ENCODE measurements at places on chromosomes 12 and 14.

DNA sequence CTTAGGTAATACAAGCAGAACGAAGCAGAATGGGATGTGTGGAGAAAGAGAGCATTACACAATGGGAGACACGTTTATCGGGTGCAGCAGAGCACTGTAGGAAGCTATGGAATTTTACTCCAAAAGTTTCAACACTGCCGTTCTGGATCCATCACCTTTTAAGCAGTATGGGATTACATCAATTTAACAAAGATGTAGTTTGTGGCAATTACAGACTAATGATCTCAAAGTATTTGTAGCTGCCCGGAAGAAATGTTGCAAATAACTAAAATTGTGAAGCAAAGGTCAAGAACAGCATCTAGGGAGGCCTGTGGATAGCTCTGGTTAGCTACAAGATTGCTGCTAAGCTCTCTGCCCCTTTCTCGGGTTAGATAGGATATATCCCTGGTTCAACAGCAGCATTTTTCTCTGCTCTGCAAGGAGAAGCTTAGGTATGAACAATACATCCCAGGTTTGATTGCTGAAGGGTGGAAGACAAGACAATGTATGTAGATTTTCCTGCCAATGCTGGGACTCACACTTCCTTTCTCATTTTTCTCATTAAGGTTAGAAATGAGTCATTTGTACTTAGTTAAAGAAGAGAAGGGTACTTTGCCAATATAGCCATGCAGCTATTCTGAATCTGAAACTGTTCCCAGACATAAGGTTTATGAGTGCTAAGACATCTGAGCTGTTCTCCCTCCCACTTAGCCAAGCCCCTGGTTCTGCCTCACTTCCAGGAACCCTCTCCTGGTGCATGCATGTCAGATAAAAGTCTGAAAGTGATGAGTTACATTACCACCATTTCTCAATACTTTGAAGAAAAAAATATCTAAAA is 75.0 kb upstream of the HIF1A start:
- DNase-seq = no peak

- no peak for DNase-seq
These were observed 4.1 kb downstream of the GLRX5 start for GRCh38 chr14:95538801-95539509.

GRCh38 chr12:117919479-117919878 is 49.3 kb downstream of the KSR2 start:
- no peak for DNase-seq

DNA sequence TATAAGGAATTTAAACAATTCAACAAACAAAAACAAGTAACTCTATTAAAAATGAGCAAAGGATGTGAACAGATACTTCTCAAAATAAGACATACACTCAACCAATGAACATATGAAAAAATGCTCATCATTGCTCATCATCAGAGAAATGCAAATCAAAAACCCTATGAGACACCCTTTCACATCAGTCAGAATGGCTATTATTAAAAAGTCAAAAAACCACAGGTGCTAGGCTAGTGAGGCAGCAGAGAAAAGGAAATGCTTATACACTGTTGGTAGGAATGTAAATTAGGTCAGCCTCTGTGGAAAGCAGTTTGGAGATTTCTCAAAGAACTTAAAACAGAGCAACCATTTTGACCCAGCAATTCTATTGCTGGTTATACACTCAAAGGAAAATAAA is 52.0 kb downstream of the NAV3 start:
- no peak for DNase-seq

DNA sequence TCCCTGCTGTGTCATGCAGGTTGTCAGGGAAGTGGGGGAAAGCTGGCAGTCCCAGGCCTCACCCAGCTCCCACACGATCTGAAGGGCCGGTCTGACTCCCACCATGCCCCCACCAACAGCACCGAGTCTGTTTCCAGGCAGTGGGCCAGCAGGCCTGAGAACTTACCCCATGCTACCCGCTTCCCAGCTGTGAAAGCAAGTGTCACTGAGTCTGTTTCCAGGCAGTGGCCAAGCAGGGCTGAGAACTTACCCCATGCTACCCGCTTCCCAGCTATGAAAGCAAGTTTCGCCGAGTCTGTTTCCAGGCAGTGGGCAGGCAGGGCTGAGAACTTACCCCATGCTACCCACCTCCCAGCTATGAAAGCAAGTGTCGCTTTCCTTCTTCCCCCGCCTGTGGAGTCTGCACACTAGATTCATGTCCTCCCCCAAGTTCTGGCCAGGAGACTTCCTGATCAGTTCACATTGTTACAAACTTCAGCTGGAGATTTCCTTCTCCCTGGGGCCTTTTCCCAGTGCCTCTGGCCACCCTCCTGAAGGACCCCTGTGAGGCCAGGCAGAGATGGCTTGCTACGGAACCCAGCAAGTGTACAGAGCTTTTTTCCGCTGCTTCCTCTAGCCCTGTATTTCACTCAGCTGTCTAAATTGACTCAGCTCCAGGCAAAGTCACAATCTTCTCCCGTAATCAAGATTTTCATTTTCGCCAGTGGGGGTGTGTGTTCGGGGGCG is 435.4 kb downstream of the TMTC2 start:
- no peak for DNase-seq

- DNase-seq = no peak
These were observed 442.8 kb downstream of the ATP23 start for GRCh38 chr12:58384196-58384595.

- DNase-seq = no peak
These were observed 38.6 kb downstream of the DGLUCY start for GRCh38 chr14:91152499-91152898.

- DNase-seq = no peak
These were observed 89.4 kb downstream of the NT5DC3 start for GRCh38 chr12:103751600-103751999.

DNA sequence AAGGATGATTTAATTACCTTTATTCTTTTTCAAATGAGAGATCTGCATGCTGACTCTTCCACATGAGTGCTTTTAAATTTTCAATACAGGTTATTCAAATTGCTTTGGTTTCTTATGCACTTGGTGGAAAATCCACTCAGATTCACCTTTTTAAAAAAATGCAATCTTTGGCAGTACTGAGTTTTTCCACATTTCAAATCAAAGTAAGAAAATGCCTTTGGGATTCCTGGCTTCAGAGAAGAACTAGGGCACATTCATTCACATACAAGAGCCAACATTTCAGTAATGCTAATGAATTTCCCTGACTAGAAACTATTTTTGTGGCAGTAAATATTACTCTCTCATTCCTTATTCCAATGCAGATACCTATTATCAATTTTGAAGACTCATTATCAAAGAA is 342.2 kb downstream of the ETNK1 start:
- no peak for DNase-seq

- peak; percentile 52 for DNase-seq
These were observed 7.6 kb upstream of the PFDN5 start for GRCh38 chr12:53287741-53288216.

DNA sequence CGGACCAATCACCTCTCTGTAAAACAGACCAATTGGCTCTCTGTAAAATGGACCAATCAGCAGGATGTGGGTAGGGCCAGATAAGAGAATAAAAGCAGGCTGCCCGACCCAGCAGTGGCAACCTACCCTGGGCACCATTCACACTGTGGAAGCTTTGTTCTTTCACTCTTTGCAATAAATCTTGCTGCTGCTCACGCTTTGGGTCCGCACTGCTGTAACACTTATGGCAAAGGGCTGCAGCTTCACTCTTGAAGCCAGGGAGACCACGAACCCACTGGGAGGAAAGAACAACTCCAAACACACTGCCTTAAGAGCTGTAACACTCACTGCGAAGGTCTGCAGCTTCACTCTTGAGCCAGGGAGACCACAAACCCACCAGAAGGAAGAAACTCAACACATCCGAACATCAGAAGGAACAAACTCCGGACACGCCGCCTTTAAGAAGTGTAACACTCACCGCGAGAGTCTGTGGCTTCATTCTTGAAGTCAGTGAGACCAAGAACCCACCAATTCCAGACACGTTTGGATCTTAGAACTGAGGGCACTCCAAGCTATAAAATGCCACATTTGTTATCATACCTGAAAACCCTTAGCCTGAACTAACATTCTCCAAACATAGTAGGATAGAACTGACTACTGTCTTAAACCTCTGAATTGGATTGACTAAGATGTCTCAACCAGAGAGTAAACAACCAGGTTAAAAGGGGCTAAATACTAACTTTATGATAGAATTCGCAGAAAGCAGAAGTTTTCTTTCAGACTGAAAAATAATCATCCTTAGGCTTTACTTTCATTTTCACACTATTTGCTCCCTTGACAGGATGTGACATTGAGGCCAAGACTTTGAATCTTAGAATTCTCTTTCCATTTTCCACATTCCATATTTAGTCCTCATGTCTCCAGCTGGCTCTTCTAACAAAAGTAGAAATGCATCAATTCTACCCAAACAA is 33.6 kb downstream of the CDKL1 start:
- DNase-seq = no peak

DNA sequence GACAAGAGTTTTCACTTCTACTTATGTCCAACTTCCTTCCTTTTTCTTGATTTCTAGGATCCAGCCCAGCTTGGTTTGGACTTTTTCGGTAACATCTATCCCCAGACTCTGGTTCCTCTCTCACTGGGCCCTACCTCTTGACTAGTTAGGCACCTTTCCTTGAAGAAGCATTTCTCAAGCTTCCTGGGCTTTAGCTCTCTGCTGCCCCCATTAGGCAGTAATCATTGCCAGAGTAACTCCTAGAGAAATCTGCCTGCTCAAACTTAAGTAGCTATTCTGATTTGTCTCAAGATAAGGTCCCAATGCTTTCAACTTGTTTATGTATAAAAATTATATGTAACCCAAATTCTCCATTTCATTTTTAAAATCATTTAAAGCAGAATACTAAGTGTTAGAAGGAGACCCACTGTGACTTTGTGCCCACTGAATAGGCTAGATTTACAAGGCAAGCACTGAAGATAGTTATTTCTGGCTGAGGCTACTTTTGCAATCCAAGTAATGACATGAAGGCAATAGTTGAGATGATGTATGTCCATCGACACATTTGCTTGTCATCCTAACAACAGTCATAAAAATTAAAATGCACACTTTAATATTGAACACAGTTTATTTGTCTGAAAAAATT is 275.0 kb upstream of the G2E3 start:
- peak; percentile 34 for DNase-seq

- DNase-seq = no peak
These were observed 19.3 kb downstream of the ASCL1 start for GRCh38 chr12:102976609-102977280.

DNA sequence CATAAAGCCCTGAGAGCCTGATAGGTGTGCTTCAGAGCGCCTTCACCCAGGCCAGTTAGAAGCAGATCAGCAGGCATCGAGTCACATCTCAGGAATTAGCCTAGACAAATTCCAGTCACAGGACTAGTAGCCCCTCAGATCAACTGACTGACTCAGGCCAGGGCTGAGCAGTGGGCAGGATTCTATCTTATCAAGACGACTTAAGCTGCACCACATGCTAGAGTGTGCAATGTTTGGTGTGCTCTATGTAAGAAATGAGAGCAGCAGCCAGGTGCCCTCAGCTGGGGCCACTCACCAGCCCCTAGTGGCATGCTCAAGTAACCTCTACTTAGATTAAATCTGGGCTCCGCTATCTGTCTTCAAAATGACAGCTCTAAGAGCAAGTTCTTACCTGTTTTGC is 19.7 kb upstream of the NGB start:
- DNase-seq = no peak

DNA sequence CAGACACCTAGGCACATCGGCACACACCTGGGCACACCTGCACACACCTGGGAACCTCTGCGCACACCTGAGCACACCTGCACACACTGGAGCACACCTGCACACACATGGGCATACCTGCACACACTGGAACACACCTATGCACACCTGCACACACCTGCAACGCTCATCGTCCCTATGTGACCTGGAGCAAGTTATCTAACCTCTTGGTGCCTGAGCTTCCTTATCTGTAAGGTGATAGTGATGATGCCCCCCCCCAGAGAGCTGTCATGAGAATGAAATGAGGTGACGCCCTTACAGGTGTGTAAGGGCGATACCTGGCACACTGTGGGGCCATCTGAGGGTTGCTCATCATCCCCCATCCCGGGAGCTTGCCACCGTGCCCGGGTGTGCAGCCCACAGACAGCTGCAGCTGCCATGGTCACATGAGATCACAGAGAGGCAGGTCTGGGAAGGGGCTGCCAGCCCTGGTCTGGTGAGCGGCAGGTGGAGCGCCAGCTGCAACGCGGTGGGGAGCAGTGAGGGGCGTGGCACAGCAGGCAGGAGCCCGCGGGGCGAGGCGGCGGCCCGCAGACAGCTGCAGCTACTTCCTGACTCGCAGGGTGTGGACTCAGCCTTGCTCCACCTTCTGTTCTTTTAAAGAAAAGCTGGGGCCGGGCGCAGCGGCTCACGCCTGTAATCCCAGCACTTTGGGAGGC is 59.9 kb upstream of the FBRSL1 start:
- DNase-seq = peak; percentile 59
